AG09319 (cell line): ENCODE measurements at places on chromosomes 7 and 10.

- DNase-seq, result no peak
Observed at GRCh38 chr10:74637685-74638084, 188.7 kb upstream of the KAT6B start.

GRCh38 chr10:62662486-62662885 lies 142.0 kb upstream of the ADO start:
- DNase-seq, result no peak

GRCh38 chr7:112010994-112011393 lies 195.2 kb downstream of the DOCK4 start:
- DNase-seq, result no peak

DNA sequence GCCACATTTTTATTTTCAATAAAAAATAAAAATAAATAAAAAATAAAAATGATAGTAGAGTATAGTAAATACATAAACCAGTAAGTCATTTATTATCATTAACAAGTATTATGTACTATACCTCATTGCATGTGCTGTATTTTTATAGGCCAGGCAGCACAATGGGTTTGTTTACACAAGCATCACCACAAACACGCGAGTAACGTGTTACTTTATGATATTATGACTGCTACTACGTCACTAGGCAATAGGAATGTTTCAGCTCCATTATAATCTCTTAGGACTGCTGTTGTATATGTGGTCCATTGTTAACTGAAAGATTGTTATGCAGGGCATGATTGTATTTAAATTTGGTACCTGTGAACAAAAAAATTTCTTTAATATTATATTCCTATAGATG lies 20.8 kb upstream of the SDHAF3 start:
- no peak for DNase-seq

GRCh38 chr7:52940481-52940880 lies 95.0 kb upstream of the POM121L12 start:
- no peak for DNase-seq

DNA sequence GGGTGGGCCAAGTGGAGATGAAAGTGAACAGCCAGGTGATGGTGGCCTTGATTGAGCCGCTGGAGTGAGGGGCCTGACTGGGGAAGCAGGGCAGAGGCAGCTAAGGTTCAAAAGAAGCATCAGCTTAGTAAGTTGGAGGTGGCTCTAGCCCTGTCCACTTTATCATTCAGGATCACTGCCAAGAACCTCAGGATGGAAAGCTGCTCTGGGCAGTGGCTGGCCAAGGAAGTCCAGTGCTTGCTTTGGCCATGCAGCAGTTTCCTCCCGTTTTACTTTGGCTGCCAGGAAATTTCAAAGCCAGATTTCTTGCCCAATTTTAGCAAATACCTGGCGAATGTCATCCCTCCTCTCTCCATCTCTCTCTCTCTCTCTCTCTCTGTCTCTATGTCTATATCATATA lies 384.9 kb downstream of the PLXNA4 start:
- DNase-seq, result no peak

DNA sequence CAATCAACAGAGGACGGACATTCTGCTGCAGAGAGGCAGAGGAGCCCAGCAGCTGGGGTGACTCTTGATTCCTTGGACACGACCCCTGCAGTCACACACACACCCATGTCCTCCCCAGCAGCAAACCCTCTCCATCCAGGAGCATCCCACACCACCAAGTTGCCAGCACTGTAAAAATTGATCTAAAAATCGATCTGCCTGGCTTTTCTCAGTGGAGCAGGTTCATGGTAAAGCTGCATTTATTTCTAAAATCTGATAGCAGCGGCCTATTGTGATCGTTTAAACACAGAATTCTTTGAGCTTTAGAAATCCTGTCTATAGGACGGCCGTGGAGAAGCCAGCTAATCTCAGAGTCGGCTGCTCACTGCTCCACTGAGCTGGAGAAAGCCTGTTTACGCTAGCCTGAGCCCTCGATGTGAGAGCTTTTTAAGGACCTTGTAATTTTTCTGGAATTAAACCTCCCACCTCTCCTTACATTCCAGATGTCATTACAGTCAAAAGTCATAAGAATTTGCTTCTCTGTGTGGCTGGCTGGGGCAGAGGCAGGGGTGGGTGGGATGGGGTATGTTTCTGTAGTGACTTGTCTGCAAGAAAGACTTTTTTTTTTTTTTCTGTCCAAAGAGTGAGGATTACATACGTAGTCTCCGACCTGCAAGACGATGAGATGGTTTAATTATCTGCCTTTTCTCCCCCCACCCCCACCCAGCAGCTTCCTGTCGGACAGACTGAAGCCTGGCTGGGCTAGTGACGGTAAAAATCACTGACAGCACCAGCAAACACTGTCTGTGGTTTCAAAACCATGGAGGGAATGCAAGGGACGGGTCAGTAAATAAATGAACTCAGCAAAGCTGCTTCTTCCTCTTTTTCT lies 31.6 kb downstream of the TRIM8 start:
- DNase-seq, result peak; percentile 88
